ENCODE measurements at places on chromosomes 11 and 22.

GRCh38 chr22:20107471-20107901, 8.4 kb upstream of the RANBP1 start:
- no peak for DNase-seq

GRCh38 chr22:50145721-50146438, 24.7 kb upstream of the PANX2 start:
- DNase-seq: no peak

GRCh38 chr11:129281471-129282415, 89.6 kb upstream of the ARHGAP32 start:
- DNase-seq: no peak

DNA sequence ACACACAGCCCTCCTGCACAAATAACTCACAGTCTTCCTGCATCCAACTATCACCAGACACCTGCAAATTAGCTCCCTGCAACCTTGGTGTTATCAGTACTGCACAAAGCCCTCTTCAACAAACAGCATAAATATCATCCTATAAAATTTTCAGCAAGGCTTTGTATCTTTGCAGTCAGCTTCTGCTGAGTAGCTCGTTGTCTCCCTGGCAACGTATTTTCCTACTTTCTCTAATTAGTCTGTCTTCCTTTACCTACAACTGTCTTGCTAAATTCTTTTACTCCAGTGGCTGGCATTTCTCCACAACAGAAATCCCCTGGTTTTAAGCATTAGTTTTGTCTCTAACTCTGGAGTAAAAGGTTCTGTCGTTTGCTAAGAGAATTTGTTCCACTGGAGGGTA, 3.9 kb downstream of the OR8D4 start:
- DNase-seq: no peak

GRCh38 chr11:92462821-92463220, 238.2 kb downstream of the FAT3 start:
- DNase-seq: no peak

GRCh38 chr11:112404112-112404511, 143.5 kb upstream of the PLET1 start:
- DNase-seq: no peak

DNA sequence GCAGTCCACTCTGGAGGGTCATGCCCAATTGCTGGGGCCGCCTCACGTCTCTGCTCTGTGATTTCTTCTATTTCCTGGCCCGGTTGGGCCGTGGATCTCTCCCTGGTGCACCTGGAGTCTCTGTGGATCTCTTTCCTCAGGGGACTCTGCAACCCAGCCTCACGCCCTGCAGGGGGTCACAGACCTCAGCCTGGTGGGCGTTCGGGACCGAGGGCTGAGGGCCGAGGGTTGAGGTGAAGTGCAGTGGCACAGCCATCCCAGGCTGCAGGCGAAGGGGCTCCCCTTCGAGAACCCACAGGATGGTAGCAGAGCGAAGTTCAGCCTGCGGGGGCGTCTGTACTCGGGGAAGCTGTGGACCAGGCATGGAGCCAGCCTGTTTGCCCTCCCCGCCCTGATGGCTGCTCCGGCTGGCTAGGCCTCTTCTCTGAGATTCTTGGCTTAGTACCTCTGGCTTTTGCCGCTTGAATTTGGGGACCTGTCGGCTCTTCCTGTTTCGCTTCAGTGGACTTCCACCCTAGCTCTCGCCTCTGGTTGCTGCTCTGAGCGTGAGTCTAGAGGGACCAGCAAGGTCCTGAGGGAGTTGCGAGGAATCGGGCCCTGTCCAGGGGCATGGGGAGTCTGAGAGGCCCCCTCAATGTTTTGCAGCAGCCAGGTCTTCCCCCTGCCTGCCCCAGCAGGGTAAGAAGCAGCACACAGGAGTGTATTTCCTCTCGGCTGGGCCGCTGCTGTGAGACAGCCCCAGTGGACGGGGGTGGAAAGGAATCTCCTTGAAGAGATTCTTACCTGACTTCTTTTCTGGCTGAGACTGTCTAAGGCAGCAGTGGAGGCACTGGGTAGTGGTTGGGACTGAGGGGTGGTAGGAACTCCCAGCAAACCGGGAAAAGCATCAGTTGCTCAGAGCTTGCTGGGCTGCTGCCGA, 140.8 kb downstream of the TBC1D22A start:
- no peak for DNase-seq

DNA sequence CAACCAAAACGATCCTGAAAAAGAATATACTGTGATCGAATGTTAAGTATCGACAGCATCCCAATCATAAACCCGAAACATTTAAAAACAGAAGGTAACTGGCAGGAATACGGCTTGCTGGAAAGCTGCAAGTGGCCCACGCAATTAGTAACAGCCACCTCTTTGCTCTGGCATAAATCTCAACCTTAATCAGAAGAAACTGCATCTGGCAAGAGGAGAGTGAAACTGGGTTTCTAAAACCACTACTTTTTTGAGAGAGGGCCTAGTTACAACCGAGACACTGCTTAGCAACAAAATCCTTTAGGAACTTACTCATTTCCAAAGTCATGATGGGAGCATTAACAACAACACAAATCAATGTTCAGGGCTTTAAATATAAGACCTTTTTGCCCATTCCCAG, 7.9 kb downstream of the NCAPD3 start:
- no peak for DNase-seq

DNA sequence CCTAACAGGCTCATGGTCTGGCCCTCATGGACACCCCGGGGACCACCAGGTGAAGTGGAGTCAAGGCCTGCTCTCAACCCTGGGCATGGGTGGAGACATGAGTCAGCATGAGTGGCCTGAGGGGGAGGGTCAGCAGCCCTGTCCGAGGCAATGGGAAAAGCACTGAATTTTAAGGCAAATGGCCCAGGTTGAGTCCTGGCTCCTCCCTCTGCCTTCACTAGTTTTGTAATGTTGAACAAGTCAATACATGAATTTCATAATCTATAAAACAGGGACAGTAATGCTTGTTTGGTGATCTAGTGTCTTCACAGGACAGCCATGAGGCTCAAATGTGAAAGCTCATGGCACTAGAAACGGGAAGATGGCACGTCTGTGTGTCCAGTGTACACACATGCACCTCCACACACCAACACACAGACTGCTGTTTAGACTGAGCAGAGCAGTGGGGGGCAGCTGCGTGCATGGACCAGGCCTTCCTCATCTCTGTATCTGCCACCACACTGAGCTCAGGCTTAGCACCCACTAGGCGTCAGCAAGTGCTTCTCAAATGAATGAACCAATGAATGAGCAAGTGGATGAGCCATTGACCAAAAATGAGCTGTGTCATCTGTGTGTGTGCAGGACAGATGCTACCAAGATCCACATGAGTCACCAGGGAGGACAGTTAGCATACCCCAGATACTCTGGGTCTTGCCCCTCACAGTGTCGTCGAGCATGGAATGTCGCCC, 63.4 kb downstream of the NRXN2 start:
- DNase-seq: peak; percentile 38

DNA sequence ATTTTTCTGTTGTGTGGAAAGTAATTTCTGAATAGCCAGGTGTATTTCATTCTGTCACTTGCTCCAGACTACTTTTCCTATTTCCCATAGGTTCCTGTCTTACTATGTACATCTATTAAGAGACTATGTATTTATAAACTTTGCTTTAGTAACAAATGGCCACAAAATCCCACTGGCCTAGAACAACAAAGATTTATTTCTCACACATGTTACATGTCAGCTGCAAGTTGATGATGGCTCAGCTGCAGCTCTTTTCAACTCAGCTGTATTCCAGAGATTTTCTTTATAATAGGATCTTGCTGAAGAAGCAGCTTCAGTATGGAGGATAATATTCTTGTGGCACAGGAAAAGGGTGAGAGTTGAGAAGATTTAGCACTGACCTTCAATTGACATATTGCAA, 539.6 kb upstream of the LRRC4C start:
- no peak for DNase-seq

DNA sequence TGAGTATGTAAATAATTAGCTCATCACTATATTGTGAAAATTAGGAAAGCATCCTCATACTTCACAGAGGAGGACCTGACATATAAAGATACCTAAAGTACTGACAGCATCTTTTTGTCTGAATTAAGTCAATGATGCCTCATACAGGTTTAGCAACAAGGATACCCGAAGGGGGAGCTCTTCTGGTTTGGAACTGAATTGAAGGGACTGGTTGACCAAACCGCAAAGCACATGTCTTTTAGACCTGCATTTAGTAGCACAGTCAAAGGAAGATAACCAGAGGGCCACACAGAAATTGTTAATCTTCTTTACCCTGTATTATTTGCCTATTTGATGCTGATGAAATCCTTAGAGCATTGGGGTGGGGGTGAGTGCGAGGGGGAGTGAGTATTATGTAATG, 12.9 kb upstream of the WT1 start:
- peak; percentile 88 for DNase-seq

DNA sequence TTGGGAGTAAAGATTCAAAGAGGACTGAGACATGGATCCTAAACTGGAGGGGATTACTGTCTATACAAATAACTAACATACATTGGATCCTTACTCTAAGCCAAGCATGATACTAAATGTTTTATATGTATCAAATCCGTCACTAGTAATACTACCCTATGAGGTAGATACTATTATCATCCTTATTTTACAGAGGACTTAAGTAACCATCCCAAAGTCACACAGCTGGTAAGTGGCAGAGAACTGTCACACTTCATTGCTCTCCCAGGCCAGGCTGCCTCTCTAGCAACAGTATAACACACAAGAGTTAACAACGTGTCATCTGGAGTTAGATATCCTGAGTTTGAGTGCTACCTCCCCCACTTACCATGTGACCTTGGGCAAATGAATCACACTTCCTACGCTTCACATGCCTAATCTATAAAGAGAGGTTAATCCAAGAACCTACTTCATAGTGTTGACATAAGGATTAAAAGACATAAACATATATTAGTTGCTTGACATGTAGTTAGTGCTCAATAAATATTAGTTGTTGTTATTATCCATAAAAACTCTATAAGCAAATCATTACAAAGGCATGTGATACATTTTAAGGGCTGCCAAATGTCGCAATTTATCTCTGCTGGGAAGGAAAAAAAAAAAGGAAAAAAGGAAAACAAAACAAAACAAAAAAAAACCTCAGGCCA, 33.8 kb upstream of the SPON1 start:
- DNase-seq: no peak

DNA sequence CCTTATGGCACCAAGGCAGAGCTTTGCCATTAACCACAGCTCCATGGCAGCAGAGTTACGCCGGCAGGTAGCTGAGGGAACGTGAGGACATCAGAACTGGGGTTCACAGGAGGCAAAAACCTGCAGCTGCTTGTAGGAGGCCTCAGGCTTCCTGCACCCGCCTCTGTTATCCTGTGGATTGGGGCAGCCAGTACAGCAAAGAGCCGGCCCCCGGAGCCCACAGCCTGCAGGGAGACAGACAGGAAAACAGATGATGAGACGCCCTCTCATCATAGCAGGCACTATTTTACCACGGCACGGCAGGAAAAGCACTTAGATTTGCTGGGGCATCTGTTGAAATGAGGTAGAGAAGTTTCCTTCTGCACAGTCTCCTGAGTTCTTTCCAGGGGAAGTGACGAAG, 870.3 kb downstream of the TBC1D22A start:
- no peak for DNase-seq

GRCh38 chr11:36073411-36074203, 129.7 kb downstream of the LDLRAD3 start:
- no peak for DNase-seq

GRCh38 chr22:20955548-20955947, 11.5 kb upstream of the AIFM3 start:
- DNase-seq: no peak

GRCh38 chr22:49433717-49434611, 393.7 kb downstream of the BRD1 start:
- peak; percentile 64 for DNase-seq

DNA sequence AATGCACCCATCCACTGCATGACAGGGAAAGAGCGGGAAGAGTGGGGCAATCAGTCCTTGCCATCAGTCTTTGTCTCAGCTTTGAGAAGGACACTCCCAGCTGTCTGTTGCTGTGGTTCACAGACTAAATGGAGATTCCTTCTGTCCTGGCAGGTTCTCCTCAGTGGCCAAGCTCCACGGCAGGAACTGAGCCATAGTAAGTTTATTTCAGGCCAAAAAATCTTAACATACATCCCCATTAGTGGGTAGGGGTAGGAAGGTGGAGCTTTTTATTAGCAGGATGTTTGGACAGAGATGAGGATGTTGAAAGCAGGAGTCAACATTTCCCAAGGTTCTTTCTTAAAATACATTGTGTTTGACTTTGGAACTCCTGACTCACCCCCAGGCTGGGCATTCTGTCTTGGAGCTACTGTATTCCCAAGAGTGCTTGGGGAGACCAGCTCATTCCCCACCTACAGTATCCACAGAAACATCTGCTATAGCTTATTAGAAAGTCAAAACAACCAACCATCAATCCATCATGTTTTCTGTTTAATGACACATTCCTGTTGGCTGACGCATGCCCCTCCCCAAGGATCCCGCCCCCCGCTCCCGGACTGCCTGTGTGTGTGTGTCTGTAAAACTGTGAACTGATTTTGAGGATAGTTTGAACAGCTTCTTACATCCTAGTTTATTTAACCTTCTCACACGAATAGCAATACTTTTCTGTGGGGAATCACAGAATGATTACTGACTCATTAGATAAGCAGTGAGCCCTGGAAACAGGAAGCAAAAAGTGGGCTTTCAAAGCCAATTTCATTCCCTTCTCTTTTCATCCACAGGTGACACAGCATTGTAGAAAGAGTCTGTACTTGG, 109.5 kb downstream of the CCDC81 start:
- DNase-seq: no peak

GRCh38 chr22:35486116-35486631, 54.5 kb upstream of the RASD2 start:
- DNase-seq: no peak

DNA sequence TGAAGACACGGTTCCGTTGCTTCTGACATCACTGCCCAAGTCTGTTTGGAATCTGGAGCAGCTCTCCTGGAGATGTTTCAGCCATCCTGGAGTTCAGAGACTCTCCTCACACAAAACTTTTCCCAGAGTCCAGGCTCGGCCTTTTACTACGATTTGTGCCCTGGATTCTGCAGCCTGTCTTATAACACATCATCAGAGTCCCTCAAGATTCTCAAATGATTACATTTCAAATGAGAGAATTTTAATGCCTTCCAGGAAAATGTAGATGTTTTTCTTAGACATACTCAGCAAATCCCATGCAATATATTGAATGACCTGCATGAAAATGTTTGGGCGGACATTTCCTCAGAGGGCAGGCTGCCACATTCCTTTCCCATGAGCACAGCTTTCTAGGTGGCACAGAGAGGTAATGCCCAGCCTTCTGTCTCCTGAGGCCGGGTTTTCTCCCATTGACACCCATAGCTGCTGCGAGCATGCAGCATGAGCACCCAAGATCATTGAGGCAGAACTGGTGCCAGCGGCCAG, 129.1 kb downstream of the SNX19 start:
- DNase-seq: peak; percentile 79

GRCh38 chr11:73195191-73196007, 22.7 kb upstream of the P2RY2 start:
- no peak for DNase-seq

GRCh38 chr11:85752890-85753581, 57.9 kb downstream of the SYTL2 start:
- DNase-seq: no peak
